ENCODE measurements at places on chromosomes 1 and 21.

DNA sequence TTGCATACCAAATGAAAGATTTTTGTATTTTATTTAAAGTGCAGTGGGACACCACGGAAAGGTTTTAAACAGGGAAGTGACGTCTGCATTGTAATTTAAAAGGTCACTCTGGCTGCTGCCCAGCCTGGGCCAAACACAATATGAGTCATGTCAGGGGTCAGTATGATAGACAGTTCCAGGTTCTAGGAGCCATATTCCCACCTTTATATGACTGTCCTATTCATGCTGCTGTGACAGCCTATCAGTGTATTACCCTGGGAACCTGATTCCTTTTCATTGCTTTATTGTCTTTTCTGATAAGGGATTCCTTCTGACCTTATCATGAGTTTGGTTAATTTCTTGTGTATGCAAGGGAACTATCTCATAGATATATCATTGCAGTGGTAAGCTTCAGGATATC lies 5.3 kb downstream of the VANGL1 start:
- DNase-seq: no peak

DNA sequence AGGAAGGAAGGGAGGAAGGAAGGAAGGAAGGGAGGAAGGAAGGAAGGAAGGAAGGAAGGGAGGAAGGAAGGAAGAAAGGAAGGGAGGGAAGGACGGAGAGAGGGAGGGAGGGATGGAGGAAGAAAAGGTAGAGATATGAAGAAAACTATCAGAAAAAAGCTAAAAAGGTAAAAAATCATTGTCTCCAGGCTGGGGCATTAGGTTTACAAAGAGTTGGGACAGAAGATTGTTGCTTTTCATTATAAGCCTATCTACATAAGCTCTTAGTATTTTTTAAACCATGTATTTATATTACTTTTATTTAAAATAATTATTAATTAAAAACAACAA lies 7.2 kb upstream of the PINK1 start:
- no peak for DNase-seq

GRCh38 chr1:56189454-56189853 lies 389.9 kb downstream of the PLPP3 start:
- DNase-seq: no peak

DNA sequence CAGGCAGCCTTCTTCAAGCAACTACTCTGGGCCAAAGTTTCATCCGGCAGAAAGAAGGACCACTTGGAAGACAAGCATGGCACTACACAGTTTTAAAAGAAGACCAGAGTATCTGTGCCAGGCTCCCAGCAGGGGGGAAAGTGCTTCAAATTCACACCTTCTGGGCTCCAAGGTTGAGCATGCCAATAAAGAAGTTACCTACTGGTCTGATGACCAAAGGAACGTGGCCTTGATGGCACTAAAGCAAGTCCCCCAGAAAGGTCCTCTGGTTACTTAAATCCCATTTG lies 73.5 kb downstream of the CD46 start:
- no peak for DNase-seq

DNA sequence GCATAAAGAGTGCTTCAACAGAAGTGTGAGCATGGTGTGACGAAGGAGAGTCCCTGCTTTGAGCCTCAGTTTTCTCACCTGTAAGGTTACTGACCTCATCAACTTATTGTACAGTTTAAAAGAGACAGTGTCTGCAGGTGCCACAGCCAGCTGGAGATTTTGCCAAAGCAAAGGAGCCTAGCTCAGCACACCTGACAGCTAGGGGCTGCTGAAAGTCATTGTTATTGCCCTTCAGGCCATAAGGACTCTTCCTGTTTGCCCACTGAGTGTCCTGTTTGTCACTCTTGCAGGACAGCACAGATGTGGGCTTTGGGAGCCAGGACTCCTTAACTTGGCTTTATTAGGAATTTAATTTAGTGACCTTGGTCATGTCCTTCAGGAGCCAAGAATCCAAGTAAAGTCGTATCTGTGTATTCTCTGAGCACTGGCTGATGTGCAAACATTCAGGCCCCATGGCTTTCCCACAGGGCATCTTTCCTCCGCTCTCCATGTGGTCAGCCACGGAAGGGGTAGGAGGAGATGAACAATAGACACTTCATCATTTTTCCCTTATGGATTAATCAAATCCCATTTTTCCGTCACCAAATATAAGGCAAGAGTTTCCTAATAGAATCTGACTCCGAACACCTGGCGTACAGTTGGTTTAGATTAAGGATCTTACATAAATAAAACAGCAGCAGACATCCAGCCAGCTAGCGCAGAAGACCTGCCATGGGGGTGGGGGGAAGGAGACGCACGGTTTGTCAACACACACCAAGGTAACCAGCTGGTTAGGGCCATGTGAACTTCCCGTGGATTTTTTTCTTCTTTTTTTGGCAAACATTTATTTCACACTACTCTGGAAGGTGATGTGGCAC lies 43.1 kb upstream of the KANK4 start:
- DNase-seq: no peak

GRCh38 chr1:8147956-8148355 lies 121.8 kb upstream of the ERRFI1 start:
- no peak for DNase-seq

DNA sequence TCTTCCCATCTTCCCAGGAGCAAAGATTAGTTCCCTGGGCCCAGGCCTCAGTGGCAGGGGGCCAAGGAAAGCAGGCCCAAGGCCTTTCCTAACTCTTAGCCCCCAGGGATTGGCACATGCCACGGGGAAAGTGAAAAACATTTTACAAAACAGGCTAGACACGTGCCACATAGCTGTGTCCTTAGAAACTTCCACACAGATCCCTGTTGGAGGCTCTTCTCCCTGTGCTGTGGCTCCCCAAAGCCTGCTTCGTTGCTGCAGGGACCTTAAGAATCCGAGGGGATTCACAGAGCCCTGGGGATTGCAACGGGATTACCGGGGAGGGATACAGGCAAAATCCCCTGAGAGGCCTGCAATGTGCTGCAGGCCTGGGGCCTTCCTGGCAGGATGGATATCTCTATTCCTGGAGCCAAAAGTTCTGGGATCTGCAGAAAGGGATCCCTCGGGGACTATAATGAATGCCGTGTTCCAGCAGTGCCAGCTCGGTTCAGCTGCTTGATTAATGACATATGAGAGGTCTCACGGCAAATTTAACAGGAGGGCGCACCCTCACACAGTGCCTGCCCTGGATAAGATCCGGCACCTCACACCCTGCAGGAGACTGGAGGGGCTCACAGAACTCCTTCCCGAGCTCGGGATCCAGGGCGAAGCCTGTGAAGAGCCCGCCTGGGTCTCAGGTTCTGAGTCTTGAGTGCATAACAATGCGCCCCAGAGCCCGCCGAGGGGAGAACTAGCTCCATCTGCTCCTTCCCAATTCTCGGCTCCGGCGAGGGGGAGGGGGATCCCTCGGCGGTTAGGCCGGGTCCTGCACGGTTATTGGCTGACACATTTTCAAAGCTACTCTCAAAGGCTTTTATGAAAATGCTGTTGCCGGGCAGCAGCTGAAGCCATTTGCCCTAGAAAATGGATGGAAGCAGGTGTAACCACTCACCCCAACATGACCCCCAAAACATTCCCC lies 15.3 kb upstream of the RGS8 start:
- DNase-seq: no peak

DNA sequence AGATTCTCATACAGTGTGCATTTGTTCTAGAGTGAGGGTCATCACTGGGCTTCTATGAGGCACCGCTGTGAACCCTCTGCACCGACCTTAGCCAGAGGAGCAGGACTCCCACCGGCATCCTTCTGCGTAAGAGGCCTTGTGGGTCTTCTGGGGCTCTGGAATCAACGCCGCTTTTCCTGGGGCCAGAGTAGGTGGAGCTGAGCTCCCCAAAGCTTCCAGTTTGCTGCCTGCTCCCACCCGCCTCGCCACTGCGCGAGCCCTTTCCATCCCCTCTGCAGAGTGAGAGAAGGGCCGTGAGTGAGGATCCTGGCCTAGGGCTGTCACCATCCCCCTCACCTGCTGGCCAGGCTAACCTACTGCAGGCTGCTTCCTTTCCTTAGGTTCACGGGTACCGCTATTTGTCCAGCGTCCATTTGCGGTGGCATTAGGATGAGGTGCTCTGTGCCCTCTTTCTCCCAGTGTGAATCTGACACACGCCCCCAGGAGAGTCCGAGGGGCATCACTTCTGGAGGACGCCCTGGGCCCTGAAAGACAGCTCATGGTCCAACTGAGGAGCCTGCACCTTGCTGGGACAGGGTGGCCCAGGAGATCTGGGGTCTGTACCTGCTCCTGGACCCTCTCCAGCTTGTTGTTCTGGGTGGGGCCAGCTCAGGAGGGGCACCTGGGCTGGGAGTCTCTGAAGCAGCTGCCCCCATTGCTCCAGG lies 36.2 kb downstream of the UMODL1 start:
- DNase-seq: no peak

- no peak for DNase-seq
These were observed 184.3 kb downstream of the CYYR1 start for GRCh38 chr21:26388731-26389231.

GRCh38 chr1:98388441-98388840 lies 273.1 kb upstream of the SNX7 start:
- DNase-seq: peak; percentile 1

- no peak for DNase-seq
These were observed 446.6 kb downstream of the PLA2G4A start for GRCh38 chr1:187275346-187275745.

DNA sequence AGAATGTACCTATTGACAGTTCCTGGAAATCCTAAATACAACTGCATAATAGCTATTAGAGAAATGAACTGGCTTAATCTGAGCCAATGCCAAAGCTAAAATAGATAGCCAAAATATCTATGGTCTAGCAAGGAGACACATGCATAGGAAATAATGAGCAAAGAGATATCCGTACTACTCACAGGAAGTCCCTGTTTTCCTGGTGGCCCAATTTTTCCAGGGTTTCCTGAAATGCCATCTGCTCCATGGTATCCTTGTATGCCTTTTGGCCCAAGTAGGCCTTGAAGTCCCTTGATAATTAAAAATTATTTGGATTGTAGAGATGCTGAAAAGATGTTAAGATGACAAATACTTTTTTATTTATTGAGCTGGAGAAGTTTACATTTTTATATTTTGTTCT lies 108.4 kb upstream of the ZNHIT6 start:
- no peak for DNase-seq

DNA sequence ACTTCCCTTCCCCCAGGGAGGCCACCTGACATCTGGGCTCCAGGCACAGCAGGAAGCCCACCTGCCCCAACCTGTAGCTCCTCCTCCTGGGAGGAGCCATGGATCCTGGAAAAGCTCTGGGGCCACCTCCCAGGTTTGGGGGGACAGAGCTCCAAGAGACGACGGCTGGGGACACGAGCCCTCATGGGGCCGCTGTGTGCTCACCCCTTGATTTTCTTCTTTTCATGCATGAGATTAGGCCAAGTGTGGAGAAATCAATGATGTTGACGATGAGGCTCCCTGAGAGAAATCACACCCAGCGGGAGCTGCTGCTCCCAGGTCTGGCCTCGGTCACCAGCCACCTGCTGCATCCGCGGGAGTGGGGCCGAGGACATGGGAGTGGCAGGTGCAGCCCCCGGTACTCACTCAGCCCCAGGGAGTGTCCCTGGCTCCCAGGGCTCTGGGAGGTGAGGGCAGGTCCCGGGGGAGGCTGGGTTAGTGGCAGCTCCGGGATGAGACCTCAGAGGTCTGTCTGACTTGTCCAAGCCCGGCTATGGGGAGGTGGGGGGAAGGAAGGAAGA lies 8.7 kb downstream of the TNFRSF14 start:
- DNase-seq: no peak

GRCh38 chr1:60170709-60171108 lies 97.1 kb upstream of the C1orf87 start:
- no peak for DNase-seq

DNA sequence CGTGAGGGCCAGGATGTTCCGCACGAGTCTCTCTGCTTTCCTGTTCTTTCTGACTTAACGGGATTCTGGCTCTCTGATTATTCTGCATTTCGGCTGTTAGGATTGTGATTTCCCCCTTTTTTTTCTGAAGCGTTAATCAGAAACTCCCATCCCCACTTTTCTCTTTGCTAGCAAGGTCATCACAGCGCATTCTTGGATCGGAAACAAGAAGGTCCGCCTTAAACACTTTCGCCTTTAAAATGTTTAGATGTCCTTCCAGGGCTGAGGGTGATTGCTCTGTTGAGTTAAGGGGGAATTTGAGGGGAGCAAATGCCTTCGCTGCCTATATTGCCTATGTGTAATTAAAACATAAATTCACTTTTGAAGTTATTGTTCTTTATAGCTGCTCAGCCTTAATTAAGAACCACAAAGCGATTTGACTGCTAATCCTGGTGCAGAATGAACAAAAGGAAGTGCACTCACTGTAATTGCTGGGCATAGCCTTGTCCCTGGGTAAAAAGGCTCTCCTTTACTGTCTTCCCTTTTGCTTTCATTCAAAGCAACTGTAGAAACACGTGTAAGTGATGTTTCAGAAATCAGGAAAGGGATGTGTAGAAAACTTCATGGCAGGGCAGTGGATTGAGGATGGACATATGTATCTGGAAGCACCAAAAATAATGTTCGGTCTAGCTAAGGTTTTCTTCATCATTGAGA lies 1.2 kb downstream of the LAMC1 start:
- DNase-seq: no peak

DNA sequence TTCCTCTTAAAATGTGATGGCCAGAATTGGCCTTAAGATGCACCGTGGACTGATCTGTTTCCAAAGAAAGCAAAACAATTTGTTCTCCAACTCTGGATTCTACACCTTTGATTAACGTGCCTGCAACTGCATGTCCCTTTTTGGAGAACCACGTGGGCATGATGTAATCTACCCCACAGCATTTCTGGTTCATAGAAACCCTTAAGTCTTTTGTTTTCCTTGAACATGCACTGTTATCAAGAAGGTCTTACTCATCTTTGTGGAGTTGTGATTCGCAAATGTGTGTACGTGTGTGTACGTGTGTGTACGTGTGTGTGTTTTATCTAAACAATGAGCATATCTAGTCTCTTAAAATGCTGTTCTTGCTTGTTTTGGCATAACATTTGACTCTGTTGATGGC lies 57.8 kb downstream of the LPAR3 start:
- no peak for DNase-seq

GRCh38 chr1:19149736-19150135 lies 60.3 kb downstream of the UBR4 start:
- no peak for DNase-seq

- no peak for DNase-seq
These were observed 51.1 kb upstream of the KLHDC7A start for GRCh38 chr1:18429654-18430053.

DNA sequence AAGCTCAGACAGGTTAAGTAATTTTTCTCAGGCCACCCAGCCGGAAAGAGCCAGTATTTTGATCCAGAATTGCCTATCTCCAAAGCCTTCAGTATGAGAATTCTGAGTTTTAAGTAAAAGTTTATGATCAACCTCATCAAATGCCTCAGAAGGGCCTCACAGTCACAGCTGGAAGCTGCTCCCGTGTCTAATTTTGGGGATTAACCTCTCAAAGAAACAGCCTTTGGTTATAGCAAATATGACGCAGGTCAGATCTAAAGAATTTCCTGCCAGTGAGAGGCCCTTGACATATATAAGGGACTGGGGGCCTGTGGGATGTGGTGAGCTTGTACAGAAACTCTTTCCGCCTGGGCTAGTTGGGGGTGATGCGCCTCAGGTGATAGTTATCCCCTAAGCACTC lies 2.3 kb downstream of the EXTL1 start:
- no peak for DNase-seq

All from stimulated activated CD4-positive, alpha-beta T cell treated with anti-CD3 and anti-CD28 coated beads, Interleukin-1b, Interleukin-23, amount 100 ng/mL, for 4 hours (primary cell).